ENCODE measurements at places on chromosomes 1 and 21.

DNA sequence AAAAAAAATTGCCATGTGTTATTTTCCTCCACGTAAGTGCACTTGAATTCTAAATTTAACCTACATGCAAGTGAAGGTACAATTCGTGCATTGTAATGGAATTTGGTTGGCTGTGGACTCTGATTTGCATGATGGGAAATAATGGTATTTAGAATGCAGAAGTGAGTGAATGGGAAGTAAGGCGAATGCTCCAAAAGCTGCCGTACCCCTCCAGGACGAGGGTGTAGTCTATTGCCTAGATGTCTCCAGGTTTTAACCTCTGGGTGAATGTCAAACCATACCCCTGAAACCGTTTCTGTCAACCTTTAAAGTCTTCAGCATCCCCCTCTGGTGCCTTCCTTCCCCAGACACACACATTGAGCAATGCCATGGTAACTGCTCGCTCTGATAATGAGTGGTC, 44.5 kb downstream of the KIAA0040 start:
- DNase-seq = no peak

DNA sequence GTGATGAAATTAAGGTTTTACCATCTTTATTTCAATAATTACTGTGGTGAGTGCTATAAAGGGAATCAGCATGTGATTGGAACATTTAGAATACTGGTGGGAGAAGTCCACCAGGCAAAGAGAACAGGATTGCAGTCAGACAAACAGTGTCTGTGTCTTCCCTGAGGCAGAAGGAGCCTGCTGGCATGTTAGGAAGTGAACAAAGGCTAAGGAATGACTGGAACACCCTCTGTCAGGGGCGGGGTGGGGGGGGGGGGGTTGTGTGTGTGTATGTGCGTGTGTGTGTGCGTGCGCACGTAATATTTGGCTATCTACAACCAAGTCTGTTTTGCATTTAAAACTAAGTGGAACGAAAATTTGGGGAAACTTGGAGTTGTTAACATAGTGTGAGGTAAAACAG, 30.2 kb downstream of the SRRM1 start:
- no peak for DNase-seq

GRCh38 chr1:240575981-240576662, 35.8 kb downstream of the GREM2 start:
- no peak for DNase-seq

DNA sequence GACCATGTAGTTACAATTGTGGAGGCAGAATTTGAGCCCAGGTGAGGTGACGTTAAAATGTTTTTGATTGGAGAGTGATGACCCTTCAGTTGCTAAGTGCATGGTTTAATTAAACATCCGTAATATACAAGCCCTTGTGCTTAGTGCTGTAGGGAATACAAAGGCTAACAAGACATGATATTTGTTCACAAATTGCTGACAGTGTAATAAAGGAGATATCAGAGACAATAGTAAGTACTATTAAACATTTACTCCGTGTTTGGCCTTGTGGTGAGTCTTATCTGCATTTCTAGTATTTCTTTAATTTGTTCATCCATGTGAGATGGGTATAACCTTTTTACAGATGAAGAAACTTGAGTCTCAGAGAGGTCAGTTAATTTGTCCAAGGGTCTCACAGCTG, 37.9 kb downstream of the RLF start:
- DNase-seq = no peak

- DNase-seq = no peak
These were observed 46.9 kb downstream of the FMO3 start for GRCh38 chr1:171137580-171137979.

DNA sequence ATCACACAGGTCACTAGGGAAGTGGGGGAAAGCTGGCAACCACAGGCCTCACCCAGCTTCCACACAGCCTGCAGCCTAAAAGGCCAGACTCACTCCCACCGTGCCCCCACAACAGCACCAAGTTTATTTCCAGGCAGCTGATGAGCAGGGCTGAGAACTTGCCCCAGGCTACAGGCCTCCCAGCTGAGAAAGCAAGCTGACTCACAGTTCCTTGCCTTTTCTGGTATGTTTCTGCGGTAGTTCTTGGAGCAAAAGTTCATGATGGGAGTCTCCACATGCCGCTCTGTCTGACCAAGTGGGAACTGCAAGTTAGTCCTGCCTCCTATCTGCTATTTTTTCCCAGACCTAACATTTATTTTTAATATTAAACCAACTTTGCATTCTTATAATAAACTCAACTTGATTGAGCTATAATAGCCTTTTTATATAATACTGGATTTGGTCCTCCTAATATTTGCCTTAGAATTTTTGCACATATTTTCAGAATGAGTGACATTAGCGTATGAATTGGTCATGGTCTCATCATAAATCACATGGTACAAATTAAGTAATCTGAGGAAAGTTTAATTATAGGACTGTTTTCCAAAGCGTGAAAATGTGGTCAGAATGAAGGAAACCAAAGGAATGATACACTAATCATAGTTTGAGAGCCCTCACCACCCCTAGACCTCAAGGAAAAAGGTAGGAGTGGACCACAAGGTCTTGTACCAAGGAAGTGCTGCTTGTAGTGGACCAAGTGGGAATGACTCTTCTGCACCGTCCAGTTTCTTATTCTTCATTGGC, 30.7 kb downstream of the RPAP2 start:
- DNase-seq = no peak

DNA sequence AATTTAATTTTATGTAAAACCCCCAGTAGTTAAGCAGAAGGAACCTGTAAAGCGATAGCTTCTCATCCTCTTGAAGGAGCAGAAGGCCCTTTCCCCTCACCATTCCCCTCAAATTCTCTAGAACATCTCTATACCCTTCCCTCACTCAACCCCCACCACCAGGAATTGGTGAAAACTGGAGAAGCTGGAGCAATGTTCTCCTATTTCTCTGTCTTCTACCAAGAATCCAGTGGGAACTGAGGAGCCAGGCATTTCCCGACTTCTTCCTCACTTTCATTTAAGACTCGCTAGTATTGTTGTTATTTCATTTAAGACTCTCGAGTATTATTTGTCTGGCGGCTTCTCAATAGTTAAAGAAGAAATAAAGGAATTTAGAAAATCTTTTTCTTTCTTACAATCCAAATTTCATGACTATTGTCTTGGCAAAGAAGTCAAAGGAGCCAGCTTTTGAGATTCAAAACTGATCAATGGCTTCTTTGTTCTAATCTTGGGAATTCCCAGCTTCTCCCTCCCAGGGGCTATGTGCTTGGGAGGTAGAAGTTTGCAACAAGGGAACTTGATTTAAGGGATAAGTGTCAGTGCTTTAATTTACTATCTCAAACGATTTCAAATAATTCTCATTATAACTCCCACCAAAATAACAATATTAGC, 253.3 kb upstream of the ADGRL2 start:
- no peak for DNase-seq

- no peak for DNase-seq
These were observed 38.5 kb downstream of the DISC1 start for GRCh38 chr1:231665101-231665500.

DNA sequence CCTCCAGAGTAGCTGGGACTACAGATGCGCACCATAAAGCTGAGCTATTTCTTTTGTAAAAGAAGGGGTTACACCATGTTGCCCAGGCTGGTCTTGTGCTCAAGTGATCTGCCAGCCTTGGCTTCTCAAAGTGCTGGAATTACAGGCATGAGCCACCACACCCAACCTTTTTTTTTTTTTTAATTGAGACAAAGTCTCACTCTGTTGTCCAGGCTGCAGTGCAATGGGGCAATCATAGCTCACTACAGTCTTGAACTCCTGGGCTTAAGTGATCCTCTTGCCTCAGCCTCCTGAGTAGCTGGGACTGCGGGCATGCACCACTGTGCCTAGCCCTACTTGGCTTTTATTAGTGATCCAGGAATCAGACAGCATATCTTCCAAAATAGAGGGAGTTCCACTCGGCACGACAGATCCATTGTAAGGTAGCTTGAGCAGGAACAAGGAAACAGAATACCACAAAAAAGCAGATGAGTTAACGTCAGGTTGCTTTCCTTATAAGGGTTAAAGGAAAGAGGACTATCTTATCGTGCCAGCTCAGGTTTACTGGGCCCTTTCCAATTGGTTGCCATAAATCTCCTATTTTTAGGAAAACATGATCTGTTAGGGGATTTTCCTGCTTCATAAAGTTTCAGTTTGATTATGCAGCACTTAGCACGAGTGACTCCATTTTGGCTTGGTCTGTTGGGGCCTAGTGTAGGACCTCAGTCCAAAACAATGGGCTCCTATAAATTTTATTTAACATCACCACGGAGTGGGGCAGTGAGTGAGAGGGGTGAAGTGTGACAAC, 45.2 kb downstream of the NENF start:
- DNase-seq = no peak

- DNase-seq = no peak
These were observed 30.7 kb downstream of the PGM1 start for GRCh38 chr1:63623952-63624351.

DNA sequence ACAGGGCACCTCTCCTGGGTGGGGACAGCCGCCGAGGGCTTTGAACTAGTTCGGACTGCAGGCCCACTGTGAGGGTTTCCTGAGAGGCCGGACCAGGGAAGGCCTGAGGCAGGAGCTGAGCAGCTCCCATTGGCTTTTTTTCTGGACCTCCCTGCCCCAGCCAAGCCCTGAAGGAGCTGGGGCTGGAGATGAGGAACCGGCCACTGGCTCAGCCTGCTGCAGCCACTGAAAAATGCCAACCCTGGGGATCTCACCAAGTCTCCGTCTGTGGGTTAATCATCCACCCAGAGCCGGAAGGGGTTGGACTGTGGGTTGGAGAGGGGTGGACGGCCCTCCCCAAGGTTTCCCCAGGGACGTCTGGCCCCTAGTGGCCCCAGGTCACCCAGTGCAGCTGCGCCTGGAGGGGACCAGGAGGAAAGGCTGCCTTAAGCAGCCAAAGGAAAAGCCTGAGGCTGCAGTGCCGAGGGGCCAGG, 2.5 kb downstream of the VWA1 start:
- no peak for DNase-seq

- no peak for DNase-seq
These were observed 30.6 kb downstream of the PKNOX1 start for GRCh38 chr21:43004926-43005325.

DNA sequence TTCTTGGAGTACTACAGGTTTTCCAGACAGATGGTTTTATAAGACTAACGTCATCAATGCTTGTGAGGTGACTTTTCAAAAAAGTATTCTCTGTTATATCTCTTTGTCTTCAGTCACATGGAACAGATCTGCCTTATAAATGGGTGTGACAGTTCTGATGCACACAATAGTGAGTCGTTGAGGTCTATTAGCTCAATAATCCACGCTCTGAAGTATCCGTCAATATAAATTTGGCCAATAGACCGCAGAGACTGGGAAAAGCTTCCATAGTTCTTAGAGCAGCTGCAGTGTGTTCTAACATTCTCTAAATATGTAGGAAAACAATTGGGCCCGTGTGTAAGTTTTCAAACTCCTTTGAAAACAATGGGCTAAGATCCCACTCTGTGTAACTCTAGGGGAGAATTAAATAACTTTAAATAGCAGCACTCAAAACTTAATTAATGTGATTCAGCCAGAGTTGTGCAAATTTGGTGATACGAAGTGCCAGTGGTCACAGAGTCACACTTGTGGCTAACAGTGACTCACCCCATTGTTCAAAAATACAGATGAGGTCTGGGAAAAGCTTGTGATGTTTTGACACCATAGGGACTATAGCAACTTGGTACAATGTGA, 316.0 kb downstream of the LMO4 start:
- DNase-seq = no peak

DNA sequence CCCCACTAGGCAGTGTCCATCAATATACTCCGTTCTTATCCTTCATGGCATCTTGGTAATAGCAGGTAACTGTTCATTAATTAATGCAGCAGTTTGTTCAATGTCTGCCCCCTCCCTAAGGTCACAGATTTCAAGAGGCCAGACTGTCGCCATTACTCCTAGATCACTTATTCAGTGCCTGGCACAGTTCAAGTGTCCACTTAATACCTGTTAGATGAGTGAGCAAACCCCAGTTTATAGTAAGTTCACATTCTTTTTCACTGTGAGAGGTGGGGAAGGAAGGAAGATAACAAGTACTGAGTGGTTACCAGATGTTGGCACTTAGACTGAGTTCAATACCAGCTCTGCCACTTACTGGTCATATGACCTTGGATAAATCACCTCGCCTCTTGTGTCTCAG, 36.4 kb downstream of the OPRD1 start:
- no peak for DNase-seq

DNA sequence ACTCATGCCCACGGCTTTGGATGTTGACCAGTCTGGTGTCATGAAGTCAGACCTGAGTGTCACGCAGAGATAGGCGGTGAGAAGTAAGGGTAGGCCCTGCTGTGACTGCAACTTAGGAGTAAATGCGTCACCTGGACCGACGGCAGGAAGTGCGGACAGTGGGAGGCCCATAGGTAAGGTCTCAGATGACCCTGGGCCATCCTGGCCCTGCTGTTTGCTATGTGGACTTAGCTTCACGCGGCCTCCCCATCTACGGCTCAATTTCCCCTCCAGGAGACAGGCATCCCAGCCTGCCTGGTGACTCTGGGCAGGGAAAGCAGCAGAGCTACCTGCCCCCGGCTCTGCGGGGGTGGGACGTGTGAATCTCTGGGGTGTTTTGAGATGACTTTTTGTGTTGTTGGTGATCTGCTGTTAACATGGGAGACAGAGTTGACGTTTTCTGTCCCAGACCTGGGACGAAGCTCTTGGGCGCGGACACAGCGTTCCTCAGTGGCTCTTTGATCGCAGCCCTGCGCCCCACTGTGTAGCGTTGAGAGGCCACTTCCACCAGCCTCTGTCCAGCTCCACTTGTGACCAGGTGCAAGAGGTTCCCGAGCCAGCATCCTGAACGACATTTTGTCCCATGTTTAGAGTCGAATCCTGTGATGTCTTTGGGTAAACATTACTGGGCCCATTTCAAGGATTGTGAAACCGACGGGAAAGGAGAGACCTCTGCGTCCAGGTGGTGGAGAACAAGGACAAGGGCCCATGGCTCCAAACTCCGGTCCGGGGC, 39.9 kb downstream of the CRYAA start:
- no peak for DNase-seq

DNA sequence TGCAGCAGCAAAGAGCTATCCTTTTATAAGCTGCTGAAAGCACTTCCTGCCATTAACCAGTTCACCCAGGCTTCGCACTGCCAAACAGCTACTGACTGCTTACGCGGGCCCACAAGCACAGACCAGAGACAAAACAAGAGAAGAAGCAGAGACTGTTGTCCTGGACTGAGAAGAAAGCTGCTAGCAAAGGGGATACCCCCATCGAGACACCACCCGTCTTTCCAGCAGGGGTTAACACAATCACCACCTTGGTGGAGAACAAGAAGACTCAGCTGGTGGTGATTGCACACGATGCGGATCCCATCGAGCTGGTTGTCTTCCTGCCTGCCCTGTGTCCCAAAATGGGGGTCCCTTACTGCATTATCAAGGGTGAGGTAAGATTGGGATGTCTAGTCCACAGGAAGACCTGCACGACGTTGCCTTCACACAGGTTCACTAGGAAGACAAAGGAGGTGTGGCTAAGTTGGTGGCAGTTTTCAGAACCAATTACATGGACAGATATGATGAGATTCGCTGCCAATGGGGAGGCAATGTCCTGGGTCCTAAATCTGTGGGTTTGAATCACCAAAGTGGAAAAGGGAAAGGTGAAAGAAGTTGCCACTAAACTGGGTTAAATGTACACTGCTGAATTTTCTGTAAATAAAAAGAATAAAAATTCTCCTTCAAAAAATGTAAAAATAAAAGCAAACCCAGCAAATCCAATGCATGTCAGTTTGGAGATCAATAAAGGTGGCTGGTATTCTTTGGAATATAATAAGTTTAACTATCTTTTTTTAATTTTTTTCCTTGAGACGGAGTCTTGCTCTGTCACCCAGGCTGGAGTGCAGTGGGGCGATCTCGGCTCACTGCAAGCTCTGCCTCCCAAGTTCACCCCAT, 1.2 kb downstream of the FMO5 start:
- no peak for DNase-seq
